ENCODE measurements at places on chromosomes 5 and 9.

GRCh38 chr5:112064956-112065355, 308.0 kb upstream of the NREP start:
- no peak for DNase-seq

GRCh38 chr5:150073677-150074076, 12.7 kb downstream of the CSF1R start:
- no peak for DNase-seq

GRCh38 chr5:89097103-89097502, 214.1 kb upstream of the MEF2C start:
- no peak for DNase-seq

GRCh38 chr9:90773617-90774016, 28.0 kb upstream of the SYK start:
- DNase-seq, result no peak

DNA sequence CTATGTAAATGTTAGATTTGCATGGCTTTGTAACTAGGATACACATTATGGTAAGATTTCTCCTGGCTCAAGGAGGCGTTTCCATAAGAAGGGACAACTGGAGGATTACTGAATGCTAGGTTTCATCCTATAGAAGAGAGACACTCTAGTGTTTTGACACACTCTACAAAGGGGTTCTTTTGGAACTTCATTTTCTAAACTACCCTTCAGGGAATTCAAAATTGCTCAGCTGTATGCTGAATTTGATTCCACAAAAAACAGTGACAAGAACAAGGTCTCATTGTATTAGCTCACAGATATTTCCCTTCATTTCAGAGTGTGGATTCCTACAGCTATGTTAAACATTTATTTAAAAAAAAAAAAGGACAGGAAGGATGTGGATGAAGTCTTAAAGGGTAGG, 151.7 kb downstream of the PPP2R2B start:
- DNase-seq, result no peak

DNA sequence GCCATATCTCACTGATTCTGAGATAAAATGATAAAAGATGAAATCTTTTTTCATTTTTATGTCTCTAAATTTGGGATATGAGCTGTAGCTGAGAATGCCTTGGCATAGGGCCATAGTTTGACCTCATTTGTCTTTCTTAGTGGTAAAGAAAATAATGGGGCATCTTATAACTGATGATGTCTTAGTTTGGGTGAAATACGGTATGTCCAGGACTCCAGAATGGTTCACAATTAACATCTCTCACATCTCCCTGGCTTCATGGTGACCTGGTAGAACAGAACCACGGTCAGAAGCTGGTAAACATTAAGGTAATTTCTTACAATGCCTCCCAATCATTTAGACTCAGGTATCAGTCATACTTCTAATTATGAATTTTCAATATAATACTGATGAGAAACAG, 250.8 kb downstream of the MAT2B start:
- no peak for DNase-seq

- DNase-seq, result peak; percentile 24
Observed at GRCh38 chr9:99296291-99296951, 74.3 kb downstream of the SEC61B start.

- DNase-seq, result no peak
Observed at GRCh38 chr9:34084562-34084961, 35.9 kb upstream of the UBAP2 start.

- DNase-seq, result no peak
Observed at GRCh38 chr9:99222416-99223270, 561 bp downstream of the SEC61B start.

GRCh38 chr5:31880449-31880848, 241.5 kb downstream of the PDZD2 start:
- no peak for DNase-seq

DNA sequence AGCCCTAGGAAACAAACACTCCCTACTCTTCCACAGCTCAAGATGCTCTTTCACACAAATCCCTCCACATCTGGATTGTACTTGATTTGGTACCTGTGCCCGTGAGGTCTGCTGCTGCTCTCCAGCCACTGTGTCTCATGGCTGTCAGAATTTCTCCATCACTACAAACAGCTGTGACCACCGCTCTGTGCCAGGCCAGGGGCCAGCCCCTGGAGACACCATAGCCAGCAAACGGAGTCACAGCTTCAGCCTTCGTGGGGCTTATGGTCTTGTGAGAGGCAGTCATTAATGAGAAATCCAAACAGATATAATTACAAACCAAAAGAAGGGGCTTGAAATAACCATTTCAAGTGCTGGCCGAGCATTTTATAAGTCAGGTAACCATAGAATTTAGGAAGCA, 43.6 kb downstream of the ADAM19 start:
- no peak for DNase-seq

DNA sequence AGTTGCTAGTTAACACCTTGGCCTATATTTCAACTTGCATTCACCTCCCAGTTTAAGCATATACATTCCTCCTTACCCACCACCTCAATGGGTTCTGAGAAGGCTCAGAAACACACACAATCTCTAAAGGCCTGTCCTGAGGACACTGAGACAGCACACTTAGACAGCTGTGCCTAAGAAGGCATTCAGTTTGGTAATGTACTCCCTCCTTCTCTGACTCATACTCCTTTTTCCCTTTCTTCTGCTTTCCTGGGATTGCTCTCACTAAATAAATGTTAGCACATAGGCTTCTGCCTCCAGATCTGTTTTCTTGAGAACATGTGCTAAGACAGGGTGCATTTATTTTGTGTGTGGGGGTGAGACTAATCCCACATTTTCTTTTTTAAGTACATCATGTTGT, 456.8 kb upstream of the CDH6 start:
- no peak for DNase-seq

DNA sequence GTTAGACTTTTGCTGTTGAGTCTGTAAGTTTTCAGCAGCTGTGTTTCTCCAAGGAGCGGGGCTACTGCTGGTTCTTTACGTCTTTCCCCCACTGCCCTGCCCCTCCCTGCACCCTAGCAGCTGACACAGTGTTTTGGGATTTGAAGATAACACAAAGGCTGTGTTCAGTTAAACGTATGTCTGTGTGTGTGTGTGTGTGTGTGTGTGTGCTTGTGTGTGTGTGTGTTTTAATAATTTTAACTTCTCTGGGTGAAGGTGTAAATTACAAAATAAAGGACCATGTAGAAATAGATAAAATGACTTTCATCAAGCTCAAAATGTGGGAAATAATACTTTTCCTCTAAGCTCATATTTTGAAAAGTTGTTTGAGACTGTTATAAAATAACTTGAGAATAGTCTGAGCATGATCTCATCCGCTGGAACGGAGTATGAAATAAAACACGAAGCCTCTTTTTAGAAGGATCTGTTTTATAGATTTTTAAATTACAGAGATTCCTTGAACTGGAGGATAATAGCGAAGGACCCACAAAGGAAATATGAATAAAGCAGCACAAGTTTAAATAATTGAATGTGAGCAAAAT, 10.9 kb downstream of the ABL1 start:
- DNase-seq, result no peak

DNA sequence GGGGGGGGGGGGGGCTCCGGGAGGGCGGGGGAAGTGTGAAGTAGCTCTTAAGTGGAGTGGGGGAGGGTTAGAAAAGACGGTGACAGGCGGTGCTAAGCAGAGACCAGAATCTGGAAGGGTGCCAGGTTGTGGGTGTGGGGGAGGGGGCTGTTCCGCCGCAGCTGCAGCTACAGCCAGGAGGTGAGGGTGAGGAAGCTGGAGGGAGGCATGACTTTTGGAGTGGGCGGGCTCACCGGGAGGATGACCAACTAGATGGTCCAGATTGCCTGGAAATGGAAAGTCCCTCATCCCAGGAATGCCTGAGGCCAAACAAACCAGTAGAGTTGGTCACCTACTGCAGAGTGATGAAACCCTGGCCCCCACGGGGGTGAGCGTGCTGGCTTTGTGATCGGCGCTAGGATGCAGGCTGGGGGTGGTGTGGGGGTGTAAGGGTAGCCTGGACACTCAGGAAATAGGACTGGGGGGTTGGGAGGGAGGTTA, 158.1 kb upstream of the SHB start:
- peak; percentile 70 for DNase-seq

DNA sequence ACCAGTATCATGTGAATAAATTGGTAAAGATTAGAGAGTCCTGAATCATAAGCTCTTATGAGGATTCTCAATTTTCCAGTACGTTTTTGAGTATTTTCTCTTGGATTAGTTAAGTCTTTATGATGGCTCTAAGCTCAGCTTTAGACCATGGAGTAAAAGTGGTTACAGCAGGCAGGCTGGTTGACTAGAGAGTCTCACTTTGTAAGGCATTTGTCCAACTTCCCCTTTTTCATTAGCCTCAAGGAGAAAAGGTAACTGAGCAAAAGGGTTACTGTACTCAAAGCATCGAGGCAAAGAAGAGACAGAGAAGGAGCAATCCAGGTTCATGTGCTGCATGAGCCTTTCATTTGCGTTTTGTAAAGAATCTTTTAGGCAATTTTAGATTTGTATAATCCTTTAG, 8.5 kb downstream of the NOP16 start:
- no peak for DNase-seq

GRCh38 chr9:91156451-91157234, 205.1 kb downstream of the AUH start:
- DNase-seq, result no peak

DNA sequence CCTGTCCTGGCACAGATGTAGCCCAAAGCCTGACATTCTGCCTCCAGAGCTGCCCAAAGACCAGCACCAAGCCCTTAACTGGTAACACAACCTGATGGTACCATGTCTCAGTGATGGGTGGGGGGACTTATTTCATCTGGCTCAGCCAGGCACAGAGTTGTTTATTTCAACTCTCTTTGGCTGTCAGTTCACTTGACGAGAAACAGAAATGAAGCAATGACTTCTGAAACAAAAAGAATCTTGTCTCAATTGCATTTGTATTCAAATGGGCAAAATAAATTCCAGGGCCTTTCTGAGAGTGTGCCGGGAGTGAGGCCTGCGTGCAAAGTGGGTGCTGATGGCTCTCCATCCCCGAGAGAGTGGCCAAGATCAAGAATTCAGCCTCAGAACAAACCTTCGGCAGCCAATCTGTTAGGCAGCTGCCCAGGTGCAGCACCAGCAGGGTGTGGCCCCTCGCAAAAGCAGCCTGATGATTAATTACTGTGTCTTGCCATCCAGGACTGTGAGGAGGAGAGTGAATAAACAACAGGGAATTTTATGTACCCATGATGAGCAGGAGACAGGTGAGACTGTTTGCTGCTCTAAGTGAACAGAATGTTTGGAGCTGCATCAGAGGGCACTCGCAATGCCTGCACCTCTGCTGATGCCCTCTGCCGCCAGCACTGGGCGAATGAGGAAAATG, 238.0 kb downstream of the HSPA4 start:
- DNase-seq, result no peak

DNA sequence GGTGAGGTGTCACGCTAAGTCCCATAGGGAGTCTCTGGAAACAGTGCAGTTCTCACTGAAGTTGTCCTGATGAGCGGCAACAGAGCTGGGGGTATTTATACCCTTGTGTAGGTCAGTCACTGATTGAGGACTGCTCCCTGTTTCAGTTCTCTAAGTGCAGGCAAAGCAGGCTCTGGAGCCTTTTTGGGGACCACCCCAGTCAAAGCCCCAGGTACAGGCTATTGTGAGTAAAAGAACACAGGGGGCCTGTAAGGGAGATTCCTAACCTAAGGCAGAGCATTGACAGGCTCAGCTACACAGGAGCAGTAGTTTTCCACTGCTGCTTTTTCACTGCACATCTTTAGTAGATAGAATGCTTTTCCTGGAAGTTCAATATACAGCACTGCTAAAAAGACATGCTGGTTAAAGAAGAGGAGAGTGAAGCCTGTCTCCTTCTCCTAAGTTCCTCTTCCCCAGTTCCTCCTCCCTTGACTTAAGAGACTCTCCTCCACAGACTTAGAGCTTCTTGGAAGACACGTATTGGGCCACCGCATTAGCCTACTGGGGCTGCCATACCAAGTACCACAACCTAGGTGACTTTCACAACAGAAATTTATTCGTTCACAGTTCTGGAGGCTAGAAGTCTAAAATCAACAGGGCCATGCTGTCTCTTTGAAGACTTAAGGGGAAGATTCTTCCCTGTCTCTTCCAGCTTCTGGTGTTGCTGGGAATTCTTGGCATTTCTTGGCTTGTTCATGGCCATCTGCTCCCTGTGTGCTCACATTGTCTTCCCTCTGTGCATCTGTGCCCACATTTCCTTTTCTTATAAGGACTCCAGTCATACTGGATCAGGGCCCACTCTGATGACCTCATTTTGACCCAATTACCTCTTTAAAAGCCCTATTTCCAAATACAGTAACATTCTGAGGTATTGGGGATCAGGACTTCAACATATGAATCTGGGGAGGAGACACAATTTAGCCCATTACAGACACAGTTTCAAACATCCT, 221.0 kb downstream of the ESM1 start:
- DNase-seq, result no peak

DNA sequence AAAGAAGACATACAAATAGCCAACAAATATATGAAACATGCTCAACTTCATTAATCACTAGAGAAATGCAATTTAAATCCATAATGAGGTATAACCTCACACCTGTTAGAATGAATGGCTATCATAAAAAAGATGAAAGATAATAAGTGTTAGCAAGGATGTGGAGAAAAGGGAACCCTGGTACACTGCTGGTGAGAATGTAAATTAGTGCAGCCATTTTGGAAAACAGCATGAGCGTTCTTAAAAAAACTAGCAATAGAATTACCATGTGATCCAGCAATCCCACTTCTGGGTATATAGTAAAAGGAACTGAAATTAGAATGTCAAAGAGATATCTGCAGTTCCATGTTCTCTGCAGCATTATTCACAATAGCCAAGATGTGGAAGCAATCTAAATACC, 64.2 kb upstream of the CEP78 start:
- no peak for DNase-seq

DNA sequence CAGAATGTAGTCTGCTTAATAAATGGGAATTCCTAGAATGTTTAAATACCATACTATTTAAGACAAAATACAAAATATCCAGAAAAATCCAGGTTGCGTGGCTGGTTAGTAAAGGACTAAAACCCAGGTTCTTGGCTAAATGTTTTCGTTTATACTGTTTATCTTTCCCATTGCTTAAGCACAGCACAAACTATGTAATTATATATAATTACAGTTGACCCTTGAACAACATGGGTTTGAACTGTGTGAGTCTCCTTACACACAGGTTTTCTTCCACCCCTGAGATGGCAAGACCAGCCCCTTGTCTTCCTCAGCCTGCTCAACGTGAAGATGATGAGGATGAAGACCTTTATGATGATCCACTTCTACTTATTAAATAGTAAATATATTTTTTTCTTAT, 24.7 kb downstream of the XPA start:
- DNase-seq, result no peak

- DNase-seq, result no peak
Observed at GRCh38 chr9:26955222-26955903, 849 bp upstream of the IFT74 start.

DNA sequence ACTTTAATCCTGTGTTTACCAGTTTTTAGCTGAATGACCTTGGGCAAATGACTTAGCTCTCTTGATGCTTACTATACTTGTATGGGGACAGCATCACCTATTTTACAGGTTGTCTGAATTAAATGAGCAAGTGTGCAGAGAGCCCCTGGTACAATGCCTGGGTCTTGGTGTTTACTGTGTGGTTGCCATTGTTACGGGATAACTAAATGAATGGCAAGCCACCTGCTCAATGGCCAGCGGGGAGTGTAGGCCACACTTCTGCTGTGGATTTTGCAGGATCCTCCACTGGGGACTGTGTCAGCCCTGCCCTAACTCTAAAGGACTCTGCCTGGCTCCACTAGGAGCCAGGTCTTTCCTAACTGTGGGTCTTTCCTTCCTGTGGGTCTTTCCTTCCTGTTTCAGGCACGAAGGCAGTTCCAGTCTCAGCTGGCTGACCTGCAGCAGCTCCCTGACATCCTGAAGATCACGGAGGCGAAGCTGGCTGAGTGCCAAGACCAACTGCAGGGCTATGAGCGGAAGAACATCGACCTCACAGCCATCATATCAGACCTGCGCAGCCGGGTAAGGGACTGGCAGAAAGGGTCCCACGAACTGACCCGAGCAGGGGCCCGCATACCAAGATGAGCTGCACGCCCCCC, 10.3 kb upstream of the GLE1 start:
- DNase-seq, result no peak
